Left lung (tissue), 14 donors: ENCODE measurements at places on chromosomes 2 and 18.

- no peak for DNase-seq
Measured at GRCh38 chr2:84875213-84875560, 5.7 kb downstream of the TRABD2A start.

GRCh38 chr18:51051105-51051712 is 21.2 kb downstream of the SMAD4 start:
- no peak for DNase-seq

GRCh38 chr2:220424561-220424960 is 797.1 kb downstream of the SLC4A3 start:
- DNase-seq = no peak

DNA sequence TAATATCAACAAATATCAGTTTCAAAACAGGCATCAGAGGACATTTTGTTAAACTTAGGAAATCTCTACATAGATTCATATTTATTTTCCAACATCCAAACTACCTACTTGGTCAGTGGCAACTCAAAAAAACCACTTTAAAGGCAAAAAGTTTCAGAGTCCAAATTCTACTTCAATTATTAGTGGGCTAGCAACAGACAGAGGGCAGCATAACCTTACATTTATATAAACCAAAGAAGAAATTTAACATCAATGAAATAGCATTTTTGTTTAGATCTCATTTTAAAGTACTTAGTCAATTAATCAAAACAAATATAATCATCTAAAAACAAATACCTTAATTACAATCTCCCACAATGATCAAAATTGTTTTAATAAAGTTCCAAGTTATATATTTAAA is 33.3 kb downstream of the RTTN start:
- no peak for DNase-seq

DNA sequence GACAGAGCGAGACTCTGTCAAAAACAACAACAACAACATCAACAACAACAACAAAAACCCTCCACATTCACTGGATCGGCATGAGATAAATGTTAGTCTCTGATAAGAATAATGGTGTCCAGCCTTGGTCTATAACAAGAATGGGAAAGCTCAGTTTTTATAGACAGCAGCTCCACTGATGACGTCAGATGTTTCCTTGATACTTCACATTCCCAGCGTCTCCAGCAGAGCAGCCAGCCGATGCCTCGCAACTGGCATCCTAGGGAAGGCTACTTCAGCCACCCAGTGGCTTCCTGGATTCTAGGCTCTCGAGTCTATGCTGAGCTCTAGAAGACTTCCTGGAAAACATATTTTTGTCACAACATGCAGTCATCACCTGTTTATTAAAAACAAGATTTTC is 271.4 kb upstream of the SMIM21 start:
- DNase-seq = no peak

- DNase-seq = no peak
Measured at GRCh38 chr2:144712550-144712940, 192.6 kb upstream of the ZEB2 start.

DNA sequence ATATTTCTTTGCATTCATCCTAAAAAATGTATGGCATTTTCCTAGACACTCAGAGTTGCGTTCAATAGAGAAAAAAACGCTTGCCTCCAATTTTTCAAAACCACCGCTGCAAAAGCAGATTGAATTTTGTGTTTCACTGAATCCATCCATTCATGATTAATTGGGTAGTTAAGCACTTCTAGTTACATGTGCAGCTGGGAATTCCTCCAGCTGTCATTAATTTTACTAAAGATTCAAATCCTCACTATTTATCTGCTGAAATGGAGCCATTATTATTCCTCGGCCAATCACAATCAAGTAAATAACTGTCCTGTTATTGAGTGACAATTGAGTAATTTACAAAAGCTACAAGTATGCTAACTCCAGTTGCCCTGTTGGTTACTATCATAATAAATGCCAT is 75.8 kb upstream of the ARL5A start:
- DNase-seq = no peak

DNA sequence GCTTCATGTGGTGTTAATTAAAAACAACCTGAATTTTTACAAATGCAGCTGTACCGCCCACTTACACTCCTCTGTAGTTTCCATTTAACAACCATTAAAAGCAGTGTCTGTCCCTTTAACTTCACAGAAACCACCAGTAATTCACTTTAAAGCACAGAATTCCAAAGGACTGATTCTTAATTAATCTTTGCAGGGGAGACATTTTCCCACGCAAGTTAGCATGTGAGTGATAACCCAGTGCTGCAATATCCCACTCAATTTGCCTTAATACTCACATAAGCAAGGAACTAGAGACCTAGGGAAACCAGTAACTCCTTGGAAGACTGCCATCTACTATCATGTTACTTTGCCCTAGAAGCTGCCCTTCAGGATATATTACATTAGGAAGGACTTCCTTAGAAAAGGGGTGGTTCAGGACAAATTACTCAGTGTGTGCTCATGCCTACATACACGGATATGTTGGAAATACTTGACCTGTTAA is 102.3 kb downstream of the OSR1 start:
- no peak for DNase-seq
